Stimulated activated CD8-positive, alpha-beta memory T cell treated with anti-CD3 and anti-CD28 coated beads, Interleukin-2, amount 100 ng/mL, for 48 hours (primary cell): ENCODE measurements at places on chromosomes 4 and X.

GRCh38 chr4:123939621-123940020 lies 543.0 kb downstream of the SPRY1 start:
- no peak for DNase-seq

GRCh38 chr4:134727696-134728095 lies 526.1 kb upstream of the PABPC4L start:
- no peak for DNase-seq

DNA sequence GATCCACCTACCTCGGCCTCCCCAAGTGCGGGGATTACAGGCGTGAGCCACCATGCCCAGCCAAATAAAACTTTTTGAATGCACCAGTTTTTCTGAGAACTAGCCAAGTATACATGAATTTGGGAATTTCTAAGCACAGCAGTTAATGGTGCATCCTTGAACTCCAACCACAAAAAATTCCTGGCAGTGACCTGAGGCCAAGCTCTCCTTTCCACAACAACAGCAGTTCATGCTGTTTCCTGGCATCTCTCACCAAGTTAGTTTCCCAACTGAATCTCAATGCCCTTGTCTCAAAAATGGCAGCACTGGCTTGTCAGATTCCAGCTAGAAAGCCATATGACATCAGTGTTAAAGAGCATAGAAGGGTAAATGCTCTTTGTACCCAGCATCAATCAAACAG lies 15.9 kb upstream of the XKRX start:
- DNase-seq = no peak

DNA sequence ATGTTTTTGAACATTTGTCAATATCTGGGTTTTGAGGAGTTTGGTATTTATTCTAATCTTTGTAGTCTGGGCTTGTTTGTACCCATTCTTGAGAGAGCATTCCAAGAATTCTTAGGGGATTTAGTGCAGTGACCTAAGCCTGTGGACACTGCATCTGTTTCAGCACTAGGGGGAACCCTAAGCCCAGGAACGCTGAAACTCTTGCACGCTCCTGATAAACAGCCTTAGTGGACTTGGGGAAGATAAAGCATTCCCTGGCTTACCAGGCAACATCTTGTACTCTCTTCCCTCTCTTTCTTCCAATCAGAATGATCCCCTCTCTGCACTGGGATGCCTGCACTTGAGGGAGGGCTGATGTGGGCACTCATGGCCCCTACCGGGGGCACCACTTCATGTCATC lies 654.9 kb upstream of the HTR2C start:
- no peak for DNase-seq

- DNase-seq = no peak
Measured at GRCh38 chr4:6999172-7000086, 43.7 kb upstream of the TADA2B start.

- no peak for DNase-seq
Measured at GRCh38 chr4:71304289-71304850, 34.5 kb upstream of the SLC4A4 start.

- DNase-seq = no peak
Measured at GRCh38 chr4:42326040-42326439, 71.2 kb upstream of the SHISA3 start.

DNA sequence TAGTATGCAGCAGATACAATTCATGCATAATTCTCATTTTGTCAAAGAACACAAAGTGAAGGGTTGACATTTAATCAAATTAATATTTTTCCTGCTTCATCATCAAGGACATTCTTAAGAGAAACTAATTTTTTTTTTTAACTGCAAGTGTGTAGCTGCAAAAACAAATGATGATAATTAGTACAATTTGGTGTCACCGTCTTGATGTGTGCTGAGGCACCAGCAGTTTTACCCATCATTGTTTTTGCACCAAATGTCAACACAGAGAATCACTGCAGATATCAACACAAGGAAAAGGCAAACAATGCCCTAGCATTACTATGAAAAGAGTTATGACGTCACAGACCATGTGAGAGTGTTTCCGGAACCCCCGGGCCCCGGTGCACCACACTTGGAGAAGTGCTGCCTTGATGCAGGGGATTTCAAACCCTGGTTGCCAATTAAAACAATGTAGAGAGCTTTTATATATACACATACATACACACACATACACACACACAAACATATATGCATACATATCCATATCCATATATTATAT lies 55.9 kb downstream of the AGA start:
- no peak for DNase-seq

DNA sequence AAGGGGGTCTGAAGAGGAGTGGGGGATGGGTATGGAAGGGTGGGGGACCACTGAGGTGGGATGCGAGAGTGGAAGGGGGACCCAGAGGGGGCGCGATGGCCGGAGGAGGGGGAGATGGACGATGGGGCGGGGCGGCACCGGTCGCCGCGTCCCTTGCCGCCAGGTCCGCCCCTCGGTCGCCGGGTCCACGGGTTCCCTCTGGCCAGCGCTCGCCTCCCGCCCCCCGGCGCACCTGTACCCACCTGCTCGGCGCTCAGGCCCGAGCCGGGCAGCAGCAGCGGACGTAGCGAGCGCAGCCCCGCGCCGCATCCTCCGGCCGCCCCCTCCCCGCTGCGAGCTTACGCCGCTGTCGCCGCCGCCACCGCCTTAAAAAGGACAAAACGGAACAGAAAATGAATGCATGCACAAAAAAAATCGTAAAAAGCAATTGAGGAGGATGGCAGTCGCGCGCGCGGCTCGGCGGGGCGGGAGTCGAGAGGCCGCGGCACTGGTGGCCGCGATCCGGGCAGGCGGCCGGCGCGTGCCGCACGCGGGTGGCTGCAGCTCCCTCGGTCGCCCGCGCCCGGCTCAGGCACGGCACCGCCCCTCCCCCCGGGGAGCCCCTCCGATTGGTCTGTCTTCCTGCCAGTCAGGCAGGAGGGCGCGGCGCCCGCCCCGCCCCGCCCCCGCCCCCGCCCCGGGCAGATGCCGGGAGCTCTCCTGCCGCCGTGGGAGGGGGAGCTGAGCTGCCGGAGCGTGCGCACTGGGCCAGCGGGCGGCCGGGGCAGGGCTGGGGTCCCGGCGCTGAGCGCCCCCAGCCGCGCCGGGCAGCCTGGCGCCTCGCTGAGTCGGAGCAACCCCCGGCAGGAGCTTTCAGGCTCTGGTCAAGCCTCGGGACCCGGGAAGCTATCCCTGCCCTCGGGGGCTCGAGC lies at the start of gene JAKMIP1:
Gene JAKMIP1 (minus strand): TSS at position 539 of the 911 bp plus-strand sequence. CDS start 87,699 bp downstream, outside the sequence.
- DNase-seq = peak; percentile 84

- DNase-seq = no peak
Measured at GRCh38 chr4:2651546-2651945, 104.6 kb downstream of the TNIP2 start.

DNA sequence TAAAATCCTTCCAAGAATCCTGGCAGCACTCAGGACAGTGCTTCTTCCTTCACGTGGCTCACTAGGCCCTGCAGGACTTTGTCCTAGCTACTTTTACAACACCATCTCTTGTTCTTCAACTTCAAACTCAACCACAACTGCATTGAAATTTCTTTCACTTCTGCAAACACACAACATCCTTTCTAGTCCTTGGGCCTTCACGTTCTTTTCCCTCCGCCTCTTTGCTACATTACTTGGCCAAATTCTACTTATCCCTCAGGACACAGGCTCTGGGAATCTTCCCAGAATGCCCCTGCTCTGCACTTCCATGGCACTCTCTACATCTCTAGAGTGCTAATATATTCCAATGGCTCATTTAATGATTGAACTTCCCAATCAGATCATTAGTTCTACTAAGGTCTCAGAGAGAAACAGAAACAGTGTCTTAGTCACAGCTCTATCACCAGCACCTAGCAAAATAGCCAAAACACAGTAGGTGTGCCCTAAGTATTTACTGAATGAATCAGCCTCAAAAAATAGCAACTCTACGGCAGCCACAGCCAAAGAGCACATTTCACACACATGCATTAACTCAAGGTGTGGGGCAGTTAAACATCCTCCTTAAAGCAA lies 73.3 kb downstream of the MANBA start:
- no peak for DNase-seq

- DNase-seq = no peak
Measured at GRCh38 chr4:62814510-62815047, 1594.7 kb downstream of the TECRL start.

DNA sequence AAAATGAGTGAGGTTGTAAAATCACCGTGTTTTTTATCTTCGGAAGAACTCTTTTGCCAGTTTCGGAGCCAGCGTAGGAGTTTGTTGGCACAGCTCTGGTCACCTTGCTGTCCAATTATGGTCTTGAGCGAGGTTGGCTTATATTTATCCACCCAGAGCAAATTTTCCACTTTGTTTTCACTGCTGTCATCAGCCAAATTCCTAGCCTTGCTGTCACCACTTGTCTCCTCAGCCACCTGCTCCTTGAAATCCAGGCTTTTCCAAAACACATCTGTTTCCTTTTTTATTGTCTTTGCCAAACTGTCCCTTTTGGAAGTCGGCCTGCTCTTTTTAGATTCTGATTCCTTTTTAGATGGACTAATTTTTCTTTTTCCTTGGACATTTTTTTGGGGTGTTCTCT lies 57.6 kb downstream of the RFC1 start:
- no peak for DNase-seq

GRCh38 chr4:60745800-60746571 lies 454.1 kb upstream of the ADGRL3 start:
- no peak for DNase-seq

- DNase-seq = no peak
Measured at GRCh38 chr4:168028970-168029597, 63.3 kb upstream of the ANXA10 start.

DNA sequence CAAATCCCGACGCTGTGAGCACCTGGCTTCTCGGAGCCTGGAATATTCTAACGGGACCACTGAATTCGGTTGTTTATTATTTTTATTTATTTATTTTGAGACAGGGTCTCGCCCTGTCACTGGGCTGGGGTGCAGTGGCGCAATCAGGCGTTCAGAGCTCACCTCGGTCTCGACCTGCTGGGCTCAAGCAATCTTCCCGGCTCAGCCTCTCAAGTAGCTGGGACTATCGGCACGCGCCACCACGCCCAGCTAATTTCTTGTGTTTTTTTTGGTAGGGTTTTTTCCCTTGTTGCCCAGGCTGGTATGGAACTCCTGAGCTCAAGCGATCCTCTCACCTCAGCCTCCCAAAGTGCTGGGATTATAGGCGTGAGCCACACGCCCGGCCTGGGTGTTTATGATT lies 21.5 kb upstream of the S100P start:
- DNase-seq = no peak

DNA sequence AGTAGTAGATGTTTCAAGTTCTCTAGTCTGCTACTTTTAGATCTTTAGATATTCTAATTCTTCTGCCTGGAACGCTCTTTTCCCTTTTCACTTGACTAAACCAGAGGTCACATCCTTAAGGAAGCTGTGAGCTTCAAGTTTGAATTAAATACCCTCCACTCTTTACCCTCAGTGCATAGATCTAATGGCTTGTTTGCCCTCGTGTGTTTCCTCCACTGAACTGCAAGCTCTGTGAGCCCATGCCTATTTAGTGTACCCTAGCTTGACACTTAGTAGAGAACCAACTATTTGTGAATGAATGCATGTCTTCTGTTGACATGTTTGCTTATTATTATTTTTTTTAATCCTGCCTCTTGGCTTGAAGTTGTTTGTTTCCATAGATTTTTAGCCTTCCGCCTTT lies 138.3 kb downstream of the PDE5A start:
- DNase-seq = no peak

DNA sequence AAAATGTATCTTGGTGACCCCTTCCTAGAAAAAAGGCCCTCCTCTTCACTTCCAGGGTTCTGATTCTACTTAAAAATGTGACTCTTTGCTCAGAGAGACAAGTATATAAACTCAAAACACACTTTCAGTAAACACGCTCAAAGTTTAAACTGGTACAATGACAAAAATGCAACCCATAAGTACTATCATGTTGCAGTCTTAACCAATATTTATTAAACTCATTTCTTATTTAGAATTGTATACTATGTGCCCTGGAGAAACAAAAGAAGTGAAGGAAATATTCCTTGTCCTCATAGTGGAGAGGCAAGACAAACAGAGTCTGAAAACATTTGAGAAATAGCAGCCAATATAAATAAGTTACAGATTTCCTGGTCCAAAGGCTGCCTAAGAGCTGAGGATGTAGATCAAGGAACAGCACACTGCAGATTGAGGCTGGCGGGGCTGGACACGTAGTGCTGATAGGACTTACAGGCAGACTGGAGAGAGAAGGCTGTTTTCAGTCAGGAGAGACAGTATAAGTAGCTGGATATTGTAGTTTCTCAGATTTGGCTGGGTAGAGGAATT lies 39.1 kb upstream of the ANXA3 start:
- DNase-seq = no peak

DNA sequence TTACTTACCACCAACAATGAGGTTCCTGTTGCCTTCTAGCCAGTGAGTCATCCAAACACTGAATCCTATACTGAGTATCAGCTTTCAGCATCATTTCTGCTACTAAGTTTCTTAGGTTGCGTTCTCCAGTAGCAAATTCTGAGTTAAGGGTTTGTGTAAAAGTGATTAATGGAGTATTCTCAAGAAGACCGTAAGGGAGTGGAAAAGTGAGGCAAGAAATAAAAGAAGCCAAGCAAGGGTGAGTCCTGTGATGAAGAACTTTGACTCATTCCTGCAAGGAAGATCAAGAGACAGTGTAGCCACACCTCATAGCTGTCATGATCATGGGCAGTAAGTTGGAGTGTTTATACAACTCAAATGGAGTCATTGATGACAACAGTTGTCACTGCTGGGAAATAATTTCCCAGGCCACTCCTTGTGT lies 446.2 kb downstream of the RAPGEF2 start:
- DNase-seq = no peak

- DNase-seq = no peak
Measured at GRCh38 chr4:54855191-54855854, 197.6 kb downstream of the KIT start.

- no peak for DNase-seq
Measured at GRCh38 chrX:34632384-34632783, 24.7 kb downstream of the TMEM47 start.

- DNase-seq = no peak
Measured at GRCh38 chrX:132751063-132751690, 207.3 kb downstream of the HS6ST2 start.

GRCh38 chr4:81606801-81607501 lies 135.2 kb upstream of the RASGEF1B start:
- no peak for DNase-seq

GRCh38 chrX:39309018-39309635 lies 507.9 kb downstream of the MID1IP1 start:
- no peak for DNase-seq

- DNase-seq = no peak
Measured at GRCh38 chrX:39718981-39719380, 378.8 kb downstream of the BCOR start.

DNA sequence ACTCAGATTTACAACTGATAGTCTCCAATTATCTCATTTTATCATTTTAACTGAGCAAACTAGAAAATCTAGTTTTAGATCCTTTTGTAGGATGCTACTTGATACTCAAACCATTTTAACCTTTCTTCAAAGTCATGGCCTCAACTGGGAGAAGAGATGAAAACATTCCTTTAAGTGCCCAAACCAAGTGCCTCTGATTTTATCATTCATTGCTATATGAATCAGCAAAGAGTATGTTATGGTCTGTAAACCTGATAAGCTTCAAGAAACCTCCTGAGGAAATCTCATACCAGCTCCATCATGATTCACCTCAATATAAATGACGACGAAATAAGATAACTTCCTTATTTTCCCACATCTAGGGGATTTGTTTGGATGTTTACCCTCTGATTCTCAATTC lies 119.9 kb downstream of the FAM13A start:
- no peak for DNase-seq
